ENCODE measurements at places on chromosomes 2 and 18.
A peak's percentile ranks its signal among the peaks of the same experiment; 100 is the strongest.

GRCh38 chr2:129861666-129862288 lies 117.7 kb upstream of the RAB6C start:
- DNase-seq: no peak

- DNase-seq: no peak
Observed at GRCh38 chr18:7133181-7133580, 15.6 kb upstream of the LAMA1 start.

DNA sequence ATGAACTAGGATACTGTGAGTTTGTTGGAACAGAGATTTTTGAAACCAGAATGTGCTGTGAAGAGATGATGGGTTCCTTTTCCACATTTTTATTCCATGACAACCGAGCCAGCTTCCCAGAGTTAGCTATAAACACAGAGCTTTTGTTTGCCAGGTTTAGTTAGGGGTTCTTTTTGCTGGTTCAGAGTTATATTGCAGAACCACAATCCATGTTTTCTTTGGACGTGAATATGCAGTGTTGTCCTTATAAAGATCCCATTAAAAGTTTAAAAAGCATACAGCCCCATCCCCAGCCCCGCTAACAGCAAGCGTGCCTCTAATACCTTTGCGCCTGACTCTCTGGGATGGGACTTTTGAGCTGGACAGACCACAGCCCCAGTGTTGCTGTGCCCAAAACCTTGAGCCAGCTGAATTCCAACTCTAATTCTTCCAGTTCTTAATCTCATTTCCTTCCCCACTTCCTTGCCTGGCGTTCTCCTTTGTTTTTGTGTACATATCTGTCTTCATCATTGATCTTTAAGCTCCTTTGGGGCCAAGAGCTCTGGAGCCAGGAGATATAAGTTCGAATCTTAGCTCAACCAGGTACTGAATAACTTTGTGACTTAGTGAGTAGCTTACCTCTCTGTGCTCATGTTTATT lies 72.3 kb downstream of the SPATS2L start:
- no peak for DNase-seq

DNA sequence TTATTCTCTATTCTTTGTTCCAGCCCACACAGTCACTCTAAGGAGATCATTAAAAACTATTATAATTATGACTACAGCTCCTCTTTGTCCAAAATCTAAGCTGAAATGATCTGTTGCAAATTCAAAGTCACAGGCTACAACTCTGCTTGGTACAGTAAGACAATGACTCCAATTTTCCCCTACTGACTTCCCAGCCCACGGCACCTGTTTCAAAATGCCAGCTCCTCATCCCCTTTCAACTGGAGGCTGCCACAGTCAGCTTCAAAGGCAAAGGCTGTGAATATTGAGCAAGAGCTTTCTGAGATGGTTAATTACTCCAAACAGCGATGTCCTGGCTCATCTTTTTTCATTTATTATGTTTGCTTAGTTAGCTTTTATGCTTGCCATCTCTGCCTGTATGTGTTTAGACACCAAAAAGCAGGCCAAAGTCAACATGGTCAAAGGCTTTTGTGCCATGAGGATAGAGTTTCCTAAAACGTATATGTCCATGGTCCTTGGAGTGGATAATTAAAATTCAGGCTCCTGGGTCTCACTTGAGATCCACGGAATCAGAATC lies 141.1 kb downstream of the DOCK10 start:
- peak; percentile 57 for DNase-seq

- DNase-seq: no peak
Observed at GRCh38 chr2:52144590-52144989, 1112.7 kb upstream of the NRXN1 start.
